ENCODE measurements at places on chromosomes 7 and 10. TPM values are rescaled to one million over a fixed set of nuclear protein-coding genes. Genes with fewer than 3 reads are reported as not detected.

- no peak for DNase-seq
These were observed 80.9 kb upstream of the VWC2 start for GRCh38 chr7:49692516-49692915.

DNA sequence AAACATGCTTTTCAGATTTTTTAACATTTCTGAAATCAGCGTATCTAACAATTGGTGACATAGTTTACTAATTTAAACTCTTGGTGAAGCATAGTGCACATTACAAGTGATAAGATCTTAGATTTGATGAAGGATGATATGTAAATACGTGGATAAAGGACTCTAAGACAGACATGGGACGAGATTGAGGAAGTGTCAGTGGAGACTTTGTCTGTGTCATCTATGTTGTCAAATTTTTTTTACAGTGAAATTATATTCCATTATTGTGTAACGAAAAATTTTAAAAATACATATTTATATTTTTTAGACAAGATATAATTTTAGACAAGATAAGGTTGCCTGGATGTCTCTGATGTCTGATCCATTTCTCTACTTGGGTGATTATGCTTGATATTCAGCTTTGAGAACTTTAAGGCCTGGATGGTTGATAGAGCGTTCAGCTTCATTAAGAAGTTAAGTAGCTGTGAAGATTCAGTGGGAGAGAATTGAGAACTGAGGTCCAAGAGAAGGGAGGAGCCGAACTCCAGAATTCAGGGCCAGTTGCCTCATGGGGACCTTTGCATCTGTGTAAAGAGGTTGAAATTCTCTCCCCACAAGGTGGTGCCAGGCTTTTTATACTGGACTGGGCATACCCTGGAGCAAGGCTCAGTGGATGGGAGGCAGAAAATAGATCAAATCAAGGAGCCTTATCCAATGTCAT lies 62.7 kb downstream of the KAT6B start:
- DNase-seq = no peak

DNA sequence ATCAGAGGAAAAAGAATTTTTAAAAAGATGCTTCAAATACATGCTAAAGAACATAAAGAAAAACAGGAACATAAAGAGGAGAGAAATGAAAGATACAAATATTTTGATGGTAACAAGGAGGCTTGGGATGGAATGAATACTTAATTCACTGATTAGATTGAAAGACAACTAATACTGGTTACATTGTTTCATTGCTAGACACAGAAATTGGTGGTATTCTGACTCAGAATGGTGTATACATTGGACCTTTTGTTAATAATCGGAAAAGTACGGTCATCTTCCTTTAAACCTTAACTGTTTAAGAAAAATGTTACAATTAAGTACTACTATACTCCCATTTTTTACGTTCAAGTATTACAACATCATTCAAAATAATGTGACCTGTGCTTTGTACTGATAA lies 567.5 kb downstream of the PARD3 start:
- no peak for DNase-seq

- peak; percentile 92 for DNase-seq
These were observed 478 bp upstream of the ZNF22 start for GRCh38 chr10:45000138-45000751.

DNA sequence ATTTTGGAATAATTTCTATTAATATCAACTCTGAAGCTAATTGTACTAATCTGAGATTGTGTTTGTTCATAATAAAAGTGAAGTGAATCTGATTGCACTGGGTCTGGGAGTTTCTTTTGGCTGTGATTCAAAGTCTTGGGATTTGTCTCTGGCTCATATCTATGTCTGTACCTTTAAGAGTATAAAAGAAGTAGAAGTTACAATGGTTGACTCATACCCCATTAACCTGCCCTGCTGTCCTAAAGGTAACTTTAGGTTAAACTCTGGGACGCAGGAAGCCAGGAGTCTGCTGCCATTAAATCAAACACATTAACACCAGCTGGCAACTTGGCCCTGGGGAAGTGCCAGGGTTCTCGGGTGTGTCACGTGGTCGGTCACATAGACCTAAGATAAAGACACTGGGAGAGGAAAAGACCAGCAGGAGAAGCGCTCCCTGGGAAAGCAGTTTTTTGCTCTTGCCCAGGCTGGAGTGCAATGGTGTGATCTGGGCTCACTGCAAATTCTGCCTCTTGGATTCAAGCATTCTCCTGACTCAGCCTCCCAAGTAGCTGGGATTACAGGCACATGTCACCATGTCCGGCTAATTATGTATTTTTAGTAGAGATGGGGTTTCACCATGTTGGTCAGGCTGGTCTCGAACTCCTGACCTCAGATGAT lies 17.8 kb downstream of the SCD start:
- DNase-seq = peak; percentile 88

DNA sequence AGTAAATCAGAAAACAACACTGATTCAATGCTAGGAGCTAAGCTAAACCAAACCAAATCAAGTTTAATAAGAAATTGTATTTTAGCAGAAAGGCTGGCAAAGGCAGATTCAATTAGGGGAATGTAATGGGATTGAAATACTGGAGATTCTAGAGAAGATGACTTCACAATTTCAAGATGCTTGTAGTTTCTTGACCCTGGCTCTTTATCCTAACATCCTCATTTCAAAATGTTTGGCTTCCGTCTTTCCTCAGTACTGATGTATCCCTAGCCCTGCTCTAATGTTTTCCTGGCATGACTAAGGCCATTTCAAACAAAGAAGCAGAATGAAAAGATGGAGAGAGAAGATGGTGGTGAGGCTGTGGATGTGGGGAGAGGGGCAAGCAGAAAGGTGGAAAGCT lies 2.7 kb upstream of the JCAD start:
- DNase-seq = no peak

DNA sequence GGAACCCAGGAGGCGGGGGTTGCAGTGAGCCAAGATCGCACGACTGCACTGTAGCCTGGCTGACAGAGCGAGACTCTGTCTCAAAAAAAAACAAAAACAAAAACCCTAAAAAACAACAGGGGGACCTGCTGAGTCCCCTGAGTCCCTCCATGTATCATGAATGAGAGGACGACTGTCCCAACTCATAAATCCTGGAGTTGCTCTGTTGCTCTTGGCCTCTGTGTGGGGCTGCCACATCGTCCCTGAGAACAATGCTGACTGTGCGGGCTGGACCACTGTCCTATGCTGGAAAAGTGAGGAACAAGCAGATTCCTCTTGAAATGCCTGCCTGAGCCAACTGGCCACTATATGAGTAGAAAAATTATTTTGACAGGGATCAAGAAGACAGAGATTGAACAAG lies 122.5 kb downstream of the IDE start:
- no peak for DNase-seq

- DNase-seq = peak; percentile 46
These were observed 102.1 kb downstream of the RTKN2 start for GRCh38 chr10:62166331-62167131.

DNA sequence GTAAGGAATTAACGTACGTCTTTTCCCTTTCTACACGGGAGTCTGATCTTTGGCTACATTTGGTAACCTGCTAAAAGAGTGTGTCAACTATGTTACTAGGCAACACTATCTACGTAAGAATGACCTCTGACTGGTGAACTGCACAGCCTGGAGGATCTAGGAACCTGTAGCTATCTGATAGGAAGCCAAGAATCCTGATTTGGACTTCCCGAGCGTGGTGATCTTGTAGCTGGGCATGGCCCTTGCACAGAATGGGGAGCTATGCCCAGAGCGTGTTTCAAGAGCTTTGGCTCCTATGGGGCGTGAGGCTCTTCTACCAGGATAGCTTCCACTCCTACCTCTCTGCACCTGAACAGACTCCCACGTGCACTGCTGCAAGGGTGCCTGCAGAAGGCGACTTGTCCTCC lies 157.5 kb downstream of the TAX1BP1 start:
- DNase-seq = no peak

GRCh38 chr10:117755659-117756014 lies 213.1 kb downstream of the EMX2 start:
- DNase-seq = no peak

DNA sequence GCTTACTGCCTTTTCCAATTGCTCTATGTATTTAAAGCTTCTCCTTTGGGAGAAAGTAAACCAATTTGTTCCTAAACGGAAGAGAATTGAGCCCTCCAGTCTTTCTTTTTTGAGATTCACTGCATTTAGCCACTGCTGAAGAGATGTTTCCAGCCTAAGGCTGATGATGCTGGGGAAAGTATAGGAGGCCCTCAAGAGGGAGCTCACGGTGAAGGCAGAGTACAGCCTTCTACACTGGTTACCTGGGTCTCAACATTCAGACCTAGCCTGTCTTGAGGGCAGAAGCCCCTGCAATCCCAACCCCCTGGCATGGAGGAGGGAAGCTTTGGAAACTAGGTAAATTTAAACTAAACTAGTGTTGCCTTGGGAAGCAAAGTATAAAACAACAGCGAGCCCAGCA lies 316.7 kb upstream of the TPK1 start:
- no peak for DNase-seq

GRCh38 chr10:110629680-110630191 lies 14.4 kb upstream of the RBM20 start:
- no peak for DNase-seq

GRCh38 chr10:27699776-27700175 lies 45.8 kb downstream of the MKX start:
- no peak for DNase-seq

- DNase-seq = no peak
These were observed 86.3 kb downstream of the MRPL32 start for GRCh38 chr7:43018446-43018845.

GRCh38 chr7:113367041-113367586 lies 248.8 kb upstream of the SMIM30 start:
- DNase-seq = no peak

DNA sequence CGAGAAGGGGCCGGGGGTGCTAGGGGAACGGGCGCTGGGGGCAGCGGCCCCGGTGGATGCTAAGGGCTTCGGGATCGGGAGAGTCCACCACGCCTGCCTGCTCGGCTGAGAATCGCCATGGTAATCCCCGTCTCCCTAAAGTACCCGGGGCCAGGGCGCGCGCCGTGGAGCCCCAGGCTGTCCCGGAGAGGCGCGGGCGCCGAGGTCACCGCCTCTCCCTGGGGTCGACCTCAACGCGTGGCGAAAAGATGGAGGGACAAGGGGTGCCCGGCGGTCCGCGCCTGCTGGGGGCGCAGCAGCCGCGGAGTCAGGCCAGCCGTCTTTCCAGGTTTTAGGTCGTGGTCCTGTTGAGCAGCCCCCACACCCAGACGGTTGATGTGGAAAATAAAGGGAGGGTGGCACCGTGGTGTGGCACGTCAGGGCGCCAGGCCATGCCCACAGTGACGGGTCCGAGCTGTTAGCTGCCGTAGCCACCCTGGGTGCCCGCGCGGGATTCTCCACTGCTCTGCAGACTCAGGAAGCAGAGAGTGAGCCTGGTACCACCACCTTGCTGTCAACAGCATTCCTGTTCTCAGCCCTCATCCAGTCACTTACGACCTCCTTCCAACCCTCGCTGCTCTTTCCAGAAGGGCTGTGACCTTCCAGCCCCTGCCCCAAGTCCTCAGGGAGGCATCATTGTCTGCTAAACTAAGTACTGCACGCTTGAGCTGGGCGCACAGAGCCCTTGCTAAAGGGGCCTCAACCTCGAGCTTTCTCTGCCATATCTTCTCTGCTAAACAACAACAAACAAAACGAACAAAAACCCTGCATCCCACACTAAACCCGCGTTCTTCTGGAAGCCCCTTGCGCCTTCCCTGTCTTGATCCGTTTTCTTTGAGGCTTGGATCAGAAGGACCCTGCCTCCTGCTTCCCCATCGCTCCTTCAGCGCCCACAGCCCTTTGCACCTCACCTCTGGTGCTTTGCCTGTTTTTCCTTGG lies 666 bp downstream of the SMKR1 start:
- no peak for DNase-seq

DNA sequence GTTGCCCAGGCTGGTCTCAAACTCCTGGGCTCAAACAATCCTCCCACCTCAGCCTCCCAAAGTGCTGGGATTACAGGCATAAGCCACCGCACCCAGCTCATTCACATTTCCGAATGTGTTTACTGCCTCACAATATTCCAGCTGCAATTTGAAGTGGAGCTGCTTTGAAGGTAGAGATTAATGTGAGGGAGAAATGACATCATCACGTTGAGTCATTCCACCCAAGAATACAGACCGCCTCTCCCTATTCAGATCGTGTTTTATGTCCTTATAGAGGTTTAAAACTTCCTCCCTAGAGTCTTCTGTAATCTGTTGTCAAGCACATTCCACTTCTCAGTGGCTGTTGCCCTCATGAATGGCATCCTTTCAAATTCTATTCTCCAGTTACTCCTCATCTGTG lies 100.4 kb upstream of the PDGFA start:
- DNase-seq = no peak

DNA sequence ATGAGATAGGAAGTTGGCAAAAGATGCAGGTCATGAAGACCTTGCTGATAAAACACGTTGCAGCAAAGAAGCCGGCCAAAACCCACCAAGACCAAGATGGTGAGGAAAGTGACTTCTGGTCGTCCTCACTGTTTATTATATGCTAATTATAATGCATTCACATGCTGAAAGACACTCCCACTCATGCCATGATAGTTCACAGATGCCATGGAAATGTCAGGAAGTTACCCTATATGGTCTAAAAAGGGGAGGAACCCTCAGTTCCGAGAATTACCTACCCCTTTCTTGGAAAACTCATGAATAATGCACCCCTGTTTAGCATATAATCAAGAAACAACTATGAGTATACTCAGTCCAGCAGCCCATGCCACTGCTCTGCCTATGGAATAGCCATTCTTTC lies 202.4 kb upstream of the GRB10 start:
- DNase-seq = no peak

DNA sequence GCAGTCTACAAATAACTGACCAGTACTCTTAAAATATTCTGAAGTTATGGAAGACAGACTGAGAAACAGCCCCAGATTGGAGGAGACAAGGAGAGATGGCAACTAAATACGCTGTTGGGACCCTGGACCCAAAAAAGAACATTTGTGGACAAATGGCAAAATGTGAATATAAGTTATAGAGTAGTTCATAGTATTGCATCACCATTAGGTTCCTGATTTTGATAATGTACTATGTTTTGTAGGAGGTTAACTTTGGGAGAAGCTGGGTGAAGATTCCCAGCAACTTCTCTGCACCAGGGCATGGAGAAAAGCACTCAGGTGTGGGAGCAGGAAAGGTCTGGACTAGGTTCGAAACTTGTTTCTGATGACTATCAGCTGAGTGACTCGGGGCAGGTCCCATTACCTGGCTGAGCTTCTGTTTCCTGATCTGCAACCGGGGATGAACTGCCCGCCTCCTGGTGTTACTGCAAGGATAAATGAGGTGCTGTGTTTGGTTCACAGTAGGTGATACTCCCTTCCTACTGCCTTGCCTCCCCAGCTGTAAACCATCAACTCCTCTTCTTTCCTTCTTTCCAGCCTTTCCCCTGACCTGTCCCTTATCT lies 48.2 kb downstream of the EEPD1 start:
- DNase-seq = no peak

Gene TMEM196
- total RNA-seq = not detected

Gene TEX47
- total RNA-seq = not detected

Gene FAM221A
- total RNA-seq = 2.3 TPM

Gene HERPUD2
- 13.5 TPM for total RNA-seq

Gene PNLIP
- not detected for total RNA-seq

Gene PPP1R9A
- 22.6 TPM for total RNA-seq

Gene CLEC2L
- total RNA-seq = 0.83 TPM

Gene CHRM2
- total RNA-seq = 72.1 TPM

Gene PPP2R2D
- total RNA-seq = 33.9 TPM

Gene POLR2J3
- 12.0 TPM for total RNA-seq

Gene GDF10
- total RNA-seq = 0.11 TPM

Gene DHX32
- 45.2 TPM for total RNA-seq
